ENCODE measurements at places on chromosomes 11 and 22. TPM values are rescaled to one million over a fixed set of nuclear protein-coding genes. Genes with fewer than 3 reads are reported as not detected.
A peak's percentile ranks its signal among the peaks of the same experiment; 100 is the strongest.

APOBEC3H gene
- total RNA-seq, result 7.3 TPM

OR5B21 gene
- total RNA-seq, result 0.46 TPM

HIRA gene
- total RNA-seq, result 36.1 TPM

CRYBB1 gene
- not detected for total RNA-seq

OR52N4 gene
- not detected for total RNA-seq

- peaks cover 33% of the 10 kb centered on the region for H3K27me3 ChIP-seq
- H3K36me3 ChIP-seq, result no peaks in the 10 kb centered on the region
- no peak overlapping the region for H3K4me3 ChIP-seq
- no peaks in the 10 kb centered on the region for H3K4me1 ChIP-seq
Observed at GRCh38 chr11:120398132-120398531, 61.9 kb downstream of the ARHGEF12 start.

DNA sequence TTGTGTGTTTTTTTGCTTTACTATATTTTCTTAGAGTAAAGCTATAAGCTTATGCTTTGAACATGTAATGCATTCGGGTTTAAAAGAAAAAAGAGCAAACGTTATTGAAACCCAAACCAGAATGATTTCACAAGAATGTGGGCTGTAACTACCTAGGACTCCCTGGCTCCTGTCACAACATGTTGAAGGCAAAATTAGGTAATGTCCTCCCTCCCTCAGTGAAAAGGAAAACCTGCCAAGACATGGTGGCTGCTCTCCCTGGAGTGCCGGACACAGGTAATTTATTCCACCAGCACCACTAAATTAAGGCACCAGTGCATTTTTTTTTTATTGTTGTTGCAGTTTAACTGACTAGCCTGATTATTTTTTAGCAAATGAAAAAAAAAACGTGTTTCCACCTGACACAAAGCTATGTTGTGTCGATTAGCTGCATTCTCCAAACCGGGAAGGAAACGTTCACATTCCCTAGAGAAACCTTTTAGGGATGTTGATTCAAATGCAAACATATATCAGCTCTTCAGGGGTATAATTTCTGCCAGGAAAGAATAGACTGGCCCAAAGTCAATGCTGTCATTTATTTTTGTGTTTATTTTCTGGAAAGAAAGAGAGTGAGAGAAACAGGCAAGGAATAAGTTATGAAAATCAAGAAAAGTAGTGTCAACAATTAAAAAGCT, 134.6 kb downstream of the CCDC34 start:
- no peaks in the 10 kb centered on the region for H3K27me3 ChIP-seq
- no peak overlapping the region for H3K4me3 ChIP-seq
- no peak overlapping the region for H3K27ac ChIP-seq
- DNase-seq, result no peak

DNA sequence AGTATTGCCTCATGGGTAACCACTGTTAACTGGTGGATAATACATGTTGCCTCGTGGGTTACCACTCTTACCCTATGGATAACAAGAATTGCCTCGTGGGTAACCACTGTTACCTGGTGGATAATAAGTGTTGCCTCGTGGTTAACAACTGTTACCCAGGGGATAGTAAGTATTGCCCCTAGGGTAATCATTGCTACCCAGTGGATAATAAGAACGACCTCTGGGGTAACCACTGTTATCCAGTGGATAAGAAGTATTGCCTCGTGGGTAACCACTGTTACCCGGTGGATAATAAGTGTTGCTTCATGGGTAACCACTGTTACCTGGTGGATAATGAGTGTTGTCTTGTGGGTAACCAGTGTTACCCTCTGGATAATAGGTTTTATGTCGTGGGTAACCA, 28.1 kb upstream of the NXPE4 start:
- H3K27me3 ChIP-seq, result no peaks in the 10 kb centered on the region
- no peaks in the 10 kb centered on the region for H3K4me1 ChIP-seq
- H3K36me3 ChIP-seq, result no peaks in the 10 kb centered on the region
- no peak for DNase-seq
- H3K4me3 ChIP-seq, result no peak overlapping the region
- H3K27ac ChIP-seq, result no peak overlapping the region

GRCh38 chr11:115352805-115353485, 151.3 kb downstream of the CADM1 start:
- no peaks in the 10 kb centered on the region for H3K4me1 ChIP-seq
- DNase-seq, result no peak
- H3K4me3 ChIP-seq, result no peak overlapping the region
- H3K27me3 ChIP-seq, result no peaks in the 10 kb centered on the region
- no peaks in the 10 kb centered on the region for H3K36me3 ChIP-seq

- H3K4me1 ChIP-seq, result peaks cover 12% of the 10 kb centered on the region
- H3K4me3 ChIP-seq, result no peak overlapping the region
- H3K27me3 ChIP-seq, result peaks cover 7% of the 10 kb centered on the region
- no peaks in the 10 kb centered on the region for H3K36me3 ChIP-seq
- DNase-seq, result no peak
- H3K27ac ChIP-seq, result no peak overlapping the region
Observed at GRCh38 chr11:58926695-58927094, 12.6 kb upstream of the GLYATL1 start.

DNA sequence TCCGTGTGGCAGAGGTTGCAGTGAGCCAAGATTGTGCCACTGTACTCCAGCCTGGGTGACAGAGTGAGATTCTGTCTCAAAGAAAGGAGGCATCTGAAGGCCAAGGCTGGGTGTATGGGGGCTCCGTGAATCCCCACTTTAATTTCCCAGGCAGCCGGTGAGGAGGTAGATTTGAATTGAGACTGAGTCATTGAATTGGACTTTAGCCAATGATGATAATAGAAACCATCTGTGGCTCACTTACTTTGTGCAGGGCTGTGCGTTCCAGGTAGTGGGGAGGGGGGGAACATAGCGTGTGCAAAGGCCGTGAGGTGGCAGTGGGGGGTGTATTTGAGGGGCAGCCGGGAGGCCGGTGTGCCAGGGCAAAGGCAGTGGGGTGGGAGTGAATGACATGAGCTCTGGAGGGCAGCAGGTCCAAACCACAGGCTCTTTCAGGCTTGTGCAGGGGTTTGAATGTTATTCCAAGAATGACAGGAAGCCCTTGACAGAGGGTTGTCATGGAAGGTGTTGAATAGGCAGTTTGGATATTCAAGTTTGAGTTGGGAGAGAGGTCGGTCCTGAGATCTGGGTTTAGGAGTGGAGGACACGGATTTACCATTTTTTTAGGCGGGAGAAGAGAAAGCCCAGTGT, 6.1 kb downstream of the ARHGAP8 start:
- H3K36me3 ChIP-seq, result no peaks in the 10 kb centered on the region
- no peak for DNase-seq
- peaks cover 34% of the 10 kb centered on the region for H3K27me3 ChIP-seq

DNA sequence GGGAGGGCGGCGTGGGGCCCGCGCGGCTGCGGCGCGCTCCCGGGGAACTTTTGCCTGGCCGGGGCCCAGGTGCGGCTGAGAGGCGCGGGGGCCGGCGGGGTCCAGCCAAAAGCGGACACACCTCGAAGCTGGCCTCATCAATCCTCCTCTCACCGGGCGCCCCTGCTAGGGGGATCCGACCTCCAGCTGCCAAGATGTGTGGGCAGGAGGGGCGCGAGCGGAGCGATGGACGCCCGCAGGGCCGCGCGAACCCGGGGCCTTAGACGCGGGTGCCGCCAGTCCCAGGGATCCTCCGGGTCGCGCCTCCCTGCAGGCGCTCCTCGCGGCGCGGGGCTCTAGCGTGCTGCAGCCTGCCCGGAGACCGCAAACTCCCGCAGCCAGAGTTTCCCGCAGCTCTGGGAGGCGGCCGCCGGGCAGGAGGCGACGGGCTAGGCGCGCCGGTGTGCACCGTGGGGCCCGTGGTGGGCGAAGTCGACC, 785 bp downstream of the IGSF9B start:
- H3K4me3 ChIP-seq, result peak overlapping the region; percentile 54
- no peak overlapping the region for H3K27ac ChIP-seq
- H3K27me3 ChIP-seq, result peaks cover 7% of the 10 kb centered on the region
- DNase-seq, result no peak
- peaks cover 19% of the 10 kb centered on the region for H3K36me3 ChIP-seq
- H3K4me1 ChIP-seq, result peaks cover 46% of the 10 kb centered on the region

- no peak for DNase-seq
Observed at GRCh38 chr11:72263361-72263760, 19.4 kb upstream of the PHOX2A start.

GRCh38 chr11:21554284-21554683, 638.6 kb upstream of the ANO5 start:
- no peak for DNase-seq
- no peaks in the 10 kb centered on the region for H3K4me1 ChIP-seq
- H3K36me3 ChIP-seq, result no peaks in the 10 kb centered on the region
- no peak overlapping the region for H3K4me3 ChIP-seq
- H3K27me3 ChIP-seq, result no peaks in the 10 kb centered on the region

DNA sequence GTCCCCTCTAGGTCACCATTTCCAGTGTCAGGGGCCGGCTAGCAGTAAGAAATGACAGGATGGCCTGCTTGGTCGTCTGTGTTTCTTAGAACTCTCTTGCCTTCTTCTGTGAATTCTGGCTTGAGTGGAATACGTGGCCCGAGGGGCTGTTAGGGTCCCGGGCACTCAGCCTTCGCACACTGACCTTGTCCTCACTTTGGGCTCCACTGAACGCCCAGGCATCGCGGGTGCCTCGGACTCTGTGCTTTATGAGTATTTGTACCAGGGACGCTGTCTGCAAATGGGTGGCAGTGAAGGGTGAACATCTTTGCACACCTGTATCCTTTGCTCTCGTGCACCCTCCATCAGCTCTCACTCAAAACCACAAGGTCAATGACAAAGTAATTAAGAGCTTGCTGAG, 123.4 kb upstream of the ANO1 start:
- no peak overlapping the region for H3K4me3 ChIP-seq
- no peak overlapping the region for H3K27ac ChIP-seq
- H3K27me3 ChIP-seq, result no peaks in the 10 kb centered on the region
- H3K36me3 ChIP-seq, result no peaks in the 10 kb centered on the region

- no peak for DNase-seq
- no peaks in the 10 kb centered on the region for H3K27me3 ChIP-seq
- H3K27ac ChIP-seq, result peak overlapping the region; percentile 97
- peaks cover 49% of the 10 kb centered on the region for H3K4me1 ChIP-seq
- H3K36me3 ChIP-seq, result peaks cover 96% of the 10 kb centered on the region
- H3K4me3 ChIP-seq, result no peak overlapping the region
Observed at GRCh38 chr22:37139762-37140161, 10.0 kb downstream of the IL2RB start.

DNA sequence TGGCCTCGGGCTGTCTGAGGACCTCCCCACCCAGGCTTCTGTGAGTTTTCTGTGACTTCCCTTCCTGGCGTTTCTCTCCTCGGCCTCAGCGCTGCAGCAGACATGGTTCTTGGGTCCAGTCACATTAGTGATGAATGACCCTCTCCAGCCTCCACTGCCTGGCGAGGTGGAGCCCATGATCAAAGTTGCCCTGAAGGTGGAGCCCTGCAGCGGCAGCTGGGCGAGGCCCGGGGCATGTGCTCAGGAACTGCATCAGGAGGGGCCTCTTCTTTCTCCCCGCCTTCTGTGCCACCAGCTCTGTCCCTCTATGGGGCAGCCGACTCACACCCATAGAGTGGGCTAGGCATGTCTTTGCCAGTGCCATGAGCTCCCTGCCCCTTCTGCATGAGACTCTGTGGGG, 1079.7 kb downstream of the TBC1D22A start:
- no peak overlapping the region for H3K4me3 ChIP-seq
- H3K27ac ChIP-seq, result no peak overlapping the region
- no peak for DNase-seq
- H3K36me3 ChIP-seq, result no peaks in the 10 kb centered on the region
- H3K27me3 ChIP-seq, result no peaks in the 10 kb centered on the region

- no peak overlapping the region for H3K4me3 ChIP-seq
- peaks cover 19% of the 10 kb centered on the region for H3K36me3 ChIP-seq
- H3K27me3 ChIP-seq, result no peaks in the 10 kb centered on the region
- no peak overlapping the region for H3K27ac ChIP-seq
- H3K4me1 ChIP-seq, result peaks cover 45% of the 10 kb centered on the region
- DNase-seq, result no peak
Observed at GRCh38 chr11:118909619-118910308, 16.0 kb downstream of the BCL9L start.

DNA sequence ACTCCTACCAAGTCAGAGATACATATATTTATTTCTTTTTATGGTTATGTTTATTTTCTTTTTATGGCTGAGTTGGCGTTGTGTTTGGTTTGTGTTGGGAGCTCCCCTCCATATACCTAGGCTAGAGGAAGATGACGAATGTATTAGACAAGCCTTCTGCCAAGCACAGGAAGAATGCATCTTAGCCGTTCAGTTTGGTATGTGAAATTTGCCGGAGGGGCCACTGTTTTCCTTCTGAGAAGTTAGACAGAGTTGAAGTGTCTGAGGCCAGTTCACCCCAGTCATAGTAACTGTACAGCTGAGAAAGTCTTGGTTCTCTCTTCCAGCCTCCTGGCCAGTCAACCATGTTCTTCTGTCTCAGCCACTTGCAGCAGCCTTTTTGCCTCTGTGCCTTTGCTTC, 29.8 kb downstream of the TEAD1 start:
- no peaks in the 10 kb centered on the region for H3K4me1 ChIP-seq
- peaks cover 54% of the 10 kb centered on the region for H3K27me3 ChIP-seq

- H3K36me3 ChIP-seq, result no peaks in the 10 kb centered on the region
- no peaks in the 10 kb centered on the region for H3K27me3 ChIP-seq
- no peak overlapping the region for H3K4me3 ChIP-seq
- no peak for DNase-seq
Observed at GRCh38 chr11:126863294-126863997, 137.1 kb downstream of the KIRREL3 start.

DNA sequence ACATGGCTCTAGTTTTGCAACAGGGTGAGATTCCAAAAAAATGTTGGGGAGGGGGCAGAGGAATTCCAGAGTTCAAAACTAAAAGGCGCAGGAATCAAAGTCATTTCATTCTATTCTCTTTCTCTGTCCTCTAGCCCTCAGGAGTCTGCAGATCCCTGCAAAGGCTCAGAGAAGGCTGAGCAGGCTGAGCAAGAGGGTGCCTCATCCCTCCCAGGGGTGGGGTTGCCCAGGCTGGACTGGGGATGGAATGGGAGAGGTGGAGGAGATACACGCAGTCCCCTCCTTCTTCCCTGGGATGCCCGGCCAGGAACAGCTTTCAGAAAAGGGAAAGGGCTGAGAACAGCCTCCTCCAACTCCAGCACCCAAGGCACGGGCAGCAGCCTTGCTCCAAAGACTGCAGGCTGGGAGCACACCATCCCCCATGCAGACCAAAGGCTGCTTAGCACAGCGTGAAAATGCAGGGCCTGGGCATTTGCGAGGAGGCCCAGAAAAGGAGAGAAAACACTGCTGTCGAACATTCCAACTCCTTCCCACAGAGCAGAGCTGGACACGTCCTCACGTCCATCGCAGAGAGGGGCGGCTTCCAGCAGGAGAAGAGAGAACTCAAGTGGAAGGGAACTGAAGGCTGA, 51.8 kb downstream of the MN1 start:
- no peak overlapping the region for H3K27ac ChIP-seq
- DNase-seq, result no peak
- no peak overlapping the region for H3K4me3 ChIP-seq
- H3K4me1 ChIP-seq, result peaks cover 2% of the 10 kb centered on the region
- peaks cover 5% of the 10 kb centered on the region for H3K27me3 ChIP-seq
- no peaks in the 10 kb centered on the region for H3K36me3 ChIP-seq

GRCh38 chr22:46974077-46974476, 211.6 kb downstream of the TBC1D22A start:
- H3K27me3 ChIP-seq, result no peaks in the 10 kb centered on the region
- peaks cover 9% of the 10 kb centered on the region for H3K36me3 ChIP-seq
- H3K4me1 ChIP-seq, result peaks cover 15% of the 10 kb centered on the region
- H3K27ac ChIP-seq, result no peak overlapping the region
- no peak for DNase-seq

Data from activated T-helper 2 cell treated with anti-CD3 and anti-CD28 coated beads, Interferon-gamma antibody, Interleukin-2, Interleukin-4, amounts not matched to agents 10 μg/mL and 5 μg/mL and 100 μg/mL, durations not matched to agents 14 hours and 24 hours and 36 hours (primary cell).